ENCODE measurements at places on chromosomes 6 and 20.
A peak's percentile ranks its signal among the peaks of the same experiment; 100 is the strongest.

DNA sequence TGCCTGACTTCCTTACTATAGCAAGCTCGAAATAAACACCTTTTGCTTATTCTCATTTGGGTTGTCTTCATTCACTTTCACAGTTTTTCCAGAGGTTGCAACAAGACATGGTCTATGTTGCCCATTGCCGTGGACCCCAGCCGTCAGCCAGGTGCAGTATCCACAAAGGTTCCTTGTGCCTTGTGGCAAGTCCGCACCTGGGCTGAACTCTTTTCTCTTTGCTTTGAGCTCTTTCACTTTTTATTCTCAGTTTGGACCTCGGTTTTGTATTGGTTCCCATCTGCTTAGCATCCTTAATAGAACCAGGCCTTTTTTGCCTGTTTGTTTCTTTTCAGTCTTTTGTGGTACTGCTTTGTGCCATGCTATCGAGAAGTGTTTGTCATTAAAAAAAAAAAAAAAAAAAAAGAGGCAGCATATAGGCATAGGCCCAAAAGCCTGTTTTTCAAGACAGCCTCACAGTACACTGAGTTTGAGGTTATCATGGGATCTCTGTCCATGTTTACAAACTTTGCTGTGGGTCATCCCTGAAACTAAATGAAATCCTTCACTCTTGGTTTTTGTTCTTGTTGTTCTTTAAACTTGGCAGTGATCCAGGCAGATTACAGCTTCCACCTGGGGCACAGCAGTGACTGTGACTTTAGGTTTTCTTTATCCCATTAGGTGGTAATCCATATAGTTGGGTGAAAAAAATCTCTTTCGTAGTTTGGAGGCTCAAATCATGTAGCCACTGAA, 33.3 kb downstream of the GSTA3 start:
- DNase-seq, result no peak
- H3K4me3 ChIP-seq, result no peak overlapping the region
- no peak overlapping the region for H3K27ac ChIP-seq
- H3K27me3 ChIP-seq, result no peaks in the 10 kb centered on the region

GRCh38 chr6:75775219-75775618, 26.2 kb downstream of the MYO6 start:
- no peak for DNase-seq
- no peak overlapping the region for H3K4me3 ChIP-seq
- no peaks in the 10 kb centered on the region for H3K36me3 ChIP-seq
- H3K4me1 ChIP-seq, result no peaks in the 10 kb centered on the region

- no peaks in the 10 kb centered on the region for H3K4me1 ChIP-seq
- no peaks in the 10 kb centered on the region for H3K27me3 ChIP-seq
- no peak overlapping the region for H3K4me3 ChIP-seq
- no peak for DNase-seq
Measured at GRCh38 chr6:128161839-128162238, 261.0 kb upstream of the THEMIS start.

- no peaks in the 10 kb centered on the region for H3K27me3 ChIP-seq
- DNase-seq, result no peak
- H3K36me3 ChIP-seq, result no peaks in the 10 kb centered on the region
- H3K4me3 ChIP-seq, result no peak overlapping the region
Measured at GRCh38 chr6:76264468-76264867, 192.0 kb upstream of the IMPG1 start.

DNA sequence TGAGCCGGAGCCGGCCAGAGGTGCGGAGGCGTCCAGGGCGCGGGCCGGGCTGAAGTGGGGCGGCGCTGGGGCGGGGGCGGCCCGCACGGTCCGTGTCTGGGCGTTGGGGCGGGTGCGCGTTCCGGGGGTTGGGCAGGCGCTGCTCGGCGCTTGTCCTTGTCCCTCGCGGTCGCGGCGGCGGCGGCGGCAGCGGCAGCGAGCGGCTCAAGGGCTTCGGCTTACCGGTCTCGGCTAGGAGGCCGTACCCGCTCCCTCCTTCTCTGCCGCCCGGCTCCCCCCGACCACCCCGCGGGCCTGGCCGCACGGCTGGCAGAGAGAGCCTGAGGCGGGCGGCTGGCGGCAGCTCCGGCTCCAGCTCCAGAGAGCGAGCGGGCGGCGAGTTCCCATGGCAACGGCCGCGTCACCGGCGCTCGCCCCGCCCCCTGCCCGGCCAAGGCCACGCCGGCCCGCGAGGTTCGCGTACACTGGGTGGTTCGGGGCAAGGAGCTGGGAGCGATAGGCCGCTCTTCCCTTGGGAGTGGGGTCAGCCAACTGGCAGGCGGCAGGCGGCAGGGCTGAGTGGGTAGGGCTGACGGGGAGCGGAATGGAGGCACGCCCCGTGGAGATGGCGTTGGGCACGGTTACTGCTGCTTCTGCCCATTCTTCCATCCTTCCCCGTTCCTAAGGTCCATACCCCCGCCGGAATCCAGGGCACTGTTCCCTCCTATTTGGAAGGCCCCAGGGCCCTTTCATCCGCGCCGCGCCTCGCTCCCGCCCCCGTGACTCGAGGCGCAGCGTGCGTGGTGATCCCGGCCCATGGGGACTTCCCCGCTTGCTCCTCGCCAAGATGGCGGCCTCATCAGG, at the start of gene LRRC73:
Gene LRRC73, minus strand, starts transcription at position 363 of the 843 bp plus-strand sequence. CDS start 561 bp downstream, outside the sequence.
- H3K4me1 ChIP-seq, result peaks cover 6% of the 10 kb centered on the region
- peak; percentile 67 for DNase-seq
- peak within 1 kb of the TSS; percentile 72 for H3K27ac ChIP-seq
- H3K27me3 ChIP-seq, result no peaks in the 10 kb centered on the region
- peak within 1 kb of the TSS; percentile 68 for H3K4me3 ChIP-seq

DNA sequence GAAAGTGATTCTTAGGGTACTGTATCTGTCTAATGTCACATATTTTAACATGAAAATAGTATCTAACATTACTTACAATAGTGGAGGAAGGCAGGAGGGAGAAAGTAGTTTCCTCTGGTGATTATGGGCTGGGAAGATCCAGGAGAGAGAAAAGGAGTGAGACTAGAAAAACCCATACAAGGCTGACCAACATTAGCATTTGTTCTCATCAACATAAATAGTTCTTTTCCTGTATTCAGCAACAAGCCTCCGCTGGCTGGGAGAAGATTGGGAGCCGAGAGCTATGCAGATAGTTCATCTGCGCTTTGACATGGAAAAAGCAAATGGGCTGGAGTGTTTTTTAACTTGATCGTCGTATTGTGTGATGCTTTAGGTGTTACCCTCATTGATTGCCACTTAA, 239.4 kb downstream of the PHACTR1 start:
- H3K4me1 ChIP-seq, result no peaks in the 10 kb centered on the region
- no peak for DNase-seq
- no peak overlapping the region for H3K27ac ChIP-seq
- H3K27me3 ChIP-seq, result no peaks in the 10 kb centered on the region

DNA sequence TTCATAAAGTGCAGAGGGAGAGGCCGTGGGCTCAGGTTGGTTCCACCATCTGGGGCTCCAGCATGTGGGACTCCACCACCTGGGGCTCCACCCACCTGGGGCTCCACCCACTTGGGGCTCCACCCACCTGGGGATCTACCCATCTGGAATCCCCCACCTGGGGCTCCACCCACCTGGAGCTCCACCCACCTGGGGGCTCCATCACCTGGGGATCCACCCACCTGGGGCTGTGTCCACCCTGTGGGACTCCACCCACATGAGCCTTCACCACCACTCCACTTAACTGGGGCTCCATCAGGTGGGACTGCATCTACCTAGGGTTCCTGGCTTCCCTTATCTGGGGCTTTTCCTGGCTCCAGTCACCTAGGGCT, 226.0 kb upstream of the CDYL start:
- H3K27me3 ChIP-seq, result no peaks in the 10 kb centered on the region
- no peak overlapping the region for H3K27ac ChIP-seq
- no peak for DNase-seq
- no peak overlapping the region for H3K4me3 ChIP-seq

GRCh38 chr6:39260456-39260855, 31.2 kb upstream of the KCNK5 start:
- DNase-seq, result no peak
- H3K36me3 ChIP-seq, result no peaks in the 10 kb centered on the region
- no peak overlapping the region for H3K27ac ChIP-seq
- H3K4me1 ChIP-seq, result no peaks in the 10 kb centered on the region
- H3K4me3 ChIP-seq, result no peak overlapping the region
